ENCODE measurements at places on chromosomes 16 and 17. TPM values are rescaled to one million over a fixed set of nuclear protein-coding genes. Genes with fewer than 3 reads are reported as not detected.

DYNLL2 gene
- total RNA-seq = 28.8 TPM

- peak overlapping the region; percentile 73 for H3K4me3 ChIP-seq
- H3K36me3 ChIP-seq = no peaks in the 10 kb centered on the region
Measured at GRCh38 chr16:67150047-67150832, 558 bp downstream of the B3GNT9 start.

OR4D1 gene
- total RNA-seq = not detected

DNA sequence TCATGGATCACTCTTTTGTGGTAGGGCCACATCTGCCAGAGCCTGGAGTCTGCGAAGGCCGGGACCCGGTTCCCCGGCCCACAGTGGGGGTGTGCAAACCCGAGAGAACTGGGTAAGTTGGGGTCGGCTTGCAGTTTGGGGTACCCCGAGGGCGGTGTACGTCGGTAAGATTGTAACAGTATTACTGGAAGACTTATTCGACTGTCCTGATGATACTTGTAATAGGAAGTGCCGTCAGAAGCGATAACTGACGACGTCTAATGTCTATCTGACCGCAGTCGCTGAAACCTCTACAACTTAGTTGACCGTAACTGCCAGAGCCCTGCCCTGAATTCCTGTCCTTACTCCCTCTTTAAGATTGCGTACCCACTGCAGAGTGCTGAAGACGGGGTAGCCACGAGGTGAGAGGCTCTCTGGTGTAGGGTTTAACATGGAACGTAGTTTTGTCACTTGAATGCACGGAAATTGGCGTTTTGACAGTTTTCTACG lies 24.0 kb downstream of the TRPV2 start:
- no peaks in the 10 kb centered on the region for H3K27me3 ChIP-seq
- no peaks in the 10 kb centered on the region for H3K36me3 ChIP-seq
- no peak for DNase-seq
- H3K4me3 ChIP-seq = peak overlapping the region; percentile 94
- peak overlapping the region; percentile 88 for H3K27ac ChIP-seq
- H3K4me1 ChIP-seq = peaks cover 16% of the 10 kb centered on the region

- peaks cover 16% of the 10 kb centered on the region for H3K27me3 ChIP-seq
- no peak overlapping the region for H3K4me3 ChIP-seq
- no peaks in the 10 kb centered on the region for H3K36me3 ChIP-seq
- H3K4me1 ChIP-seq = peaks cover under 1% of the 10 kb centered on the region
- no peak overlapping the region for H3K27ac ChIP-seq
Measured at GRCh38 chr17:339193-340061, 13.2 kb downstream of the RPH3AL start.

DNA sequence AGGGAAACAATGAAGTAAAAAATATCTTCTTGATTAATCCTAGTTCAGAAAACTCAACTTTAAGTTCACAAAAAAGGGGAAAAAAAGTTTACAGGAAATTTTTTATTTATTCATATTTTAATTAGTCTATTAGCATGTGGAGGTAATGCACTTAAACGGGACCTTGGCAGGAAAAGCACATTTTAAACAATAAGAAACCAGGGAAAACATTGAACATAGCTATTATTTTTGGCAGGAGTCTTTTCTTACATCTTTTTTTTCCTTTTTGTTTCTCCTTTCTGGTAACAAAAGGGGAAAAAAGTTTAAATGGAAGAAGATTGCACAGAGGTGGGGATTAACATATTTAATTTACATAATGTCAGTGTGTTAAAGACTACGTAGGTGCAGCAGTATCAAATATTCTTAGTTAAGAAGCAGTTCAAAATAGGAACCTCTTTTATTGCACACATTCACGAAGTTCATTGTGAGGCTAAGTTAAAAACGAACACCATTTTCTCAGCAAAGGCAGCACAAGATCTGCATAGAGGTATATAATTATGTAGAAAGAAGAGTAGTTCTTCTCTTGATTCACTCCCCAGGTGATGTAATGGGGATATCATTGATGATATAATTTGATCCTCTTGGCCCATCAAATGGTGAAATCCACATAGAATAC lies 940.5 kb downstream of the CDH11 start:
- no peak overlapping the region for H3K4me3 ChIP-seq
- no peaks in the 10 kb centered on the region for H3K27me3 ChIP-seq
- no peaks in the 10 kb centered on the region for H3K36me3 ChIP-seq
- H3K4me1 ChIP-seq = no peaks in the 10 kb centered on the region
- no peak overlapping the region for H3K27ac ChIP-seq
- no peak for DNase-seq

DNA sequence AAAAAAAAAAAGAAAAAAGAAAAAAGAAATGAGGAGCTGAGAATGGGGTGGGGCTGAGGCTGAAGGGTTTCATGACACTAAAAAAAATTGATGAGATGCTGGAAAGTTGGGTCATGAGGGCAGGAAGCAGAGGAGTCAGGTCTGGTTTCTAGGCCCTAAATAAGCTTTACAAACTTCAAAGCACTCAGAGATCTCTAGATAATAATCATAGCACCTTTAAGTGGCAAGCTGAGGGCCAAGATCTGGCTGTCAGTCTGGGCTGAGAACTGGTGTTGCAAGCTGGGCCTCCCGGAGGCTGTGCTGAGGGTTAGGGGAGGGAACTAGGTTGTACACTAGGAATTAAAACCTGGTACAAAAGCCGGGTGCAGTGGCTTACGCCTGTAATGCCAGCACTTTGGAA lies 6.4 kb downstream of the ZNF764 start:
- H3K4me1 ChIP-seq = peaks cover 19% of the 10 kb centered on the region
- no peaks in the 10 kb centered on the region for H3K27me3 ChIP-seq
- peak overlapping the region; percentile 99 for H3K27ac ChIP-seq

KRT16 gene
- not detected for total RNA-seq

GRCh38 chr17:4796552-4796920 lies 572 bp downstream of the PSMB6 start:
- H3K4me3 ChIP-seq = peak overlapping the region; percentile 96
- peak overlapping the region; percentile 86 for H3K27ac ChIP-seq
- DNase-seq = no peak
- no peaks in the 10 kb centered on the region for H3K36me3 ChIP-seq
- H3K4me1 ChIP-seq = peaks cover 11% of the 10 kb centered on the region
- H3K27me3 ChIP-seq = no peaks in the 10 kb centered on the region

PRR14 gene
- total RNA-seq = 8.8 TPM

DNA sequence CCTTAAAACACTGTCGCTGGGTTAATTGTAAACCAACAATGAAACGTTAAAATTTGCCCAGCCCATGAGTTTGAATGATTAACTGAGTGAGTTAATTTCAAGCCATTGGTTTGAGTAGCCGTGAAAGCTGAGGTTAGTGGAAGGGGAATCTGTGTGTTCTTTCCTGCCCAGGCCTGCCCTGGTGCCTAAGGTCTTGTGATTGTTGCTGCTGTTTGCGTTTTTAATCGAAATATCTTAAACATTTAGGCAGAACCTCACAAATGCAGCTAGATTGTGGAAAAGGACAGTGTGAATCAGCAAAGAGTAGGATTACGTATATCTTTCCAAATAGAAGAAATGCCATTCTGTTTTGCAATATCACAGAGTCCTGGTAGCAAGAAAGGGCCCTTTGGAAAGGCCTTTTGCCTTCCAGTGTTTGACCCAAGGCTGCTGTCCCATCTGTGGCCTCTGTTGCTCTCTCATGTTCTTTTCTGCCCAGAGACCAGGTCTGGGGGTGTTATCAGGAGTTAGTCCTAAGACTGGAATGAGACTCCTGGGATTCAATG lies 113.8 kb downstream of the MSI2 start:
- no peak for DNase-seq
- no peaks in the 10 kb centered on the region for H3K27me3 ChIP-seq
- H3K4me1 ChIP-seq = peaks cover 57% of the 10 kb centered on the region
- H3K27ac ChIP-seq = peak overlapping the region; percentile 89
- no peak overlapping the region for H3K4me3 ChIP-seq

- no peaks in the 10 kb centered on the region for H3K36me3 ChIP-seq
- H3K27ac ChIP-seq = no peak overlapping the region
- no peak overlapping the region for H3K4me3 ChIP-seq
- H3K4me1 ChIP-seq = no peaks in the 10 kb centered on the region
- no peak for DNase-seq
- H3K27me3 ChIP-seq = no peaks in the 10 kb centered on the region
Measured at GRCh38 chr17:41367426-41368075, 2.1 kb downstream of the KRT33B start.

DNA sequence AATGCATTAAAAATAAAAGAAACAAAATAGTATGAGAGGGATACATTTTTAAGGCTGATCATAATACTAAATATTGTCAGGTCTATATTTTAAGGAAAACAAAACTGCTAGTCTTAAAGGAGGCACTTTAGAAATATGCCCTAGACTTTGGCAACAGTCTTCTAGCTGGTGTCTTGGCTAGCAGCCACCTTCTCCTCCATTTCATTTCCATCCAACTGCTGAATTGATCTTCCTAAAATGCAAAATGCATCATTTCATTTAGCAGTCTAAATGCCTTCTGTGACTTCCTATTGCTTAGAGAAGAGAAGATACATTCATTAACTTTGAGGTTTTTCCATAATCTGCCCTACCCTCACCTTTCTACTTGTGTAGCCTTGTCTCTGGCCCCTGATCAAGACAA lies 1404.1 kb downstream of the CDH11 start:
- H3K27ac ChIP-seq = no peak overlapping the region
- no peaks in the 10 kb centered on the region for H3K4me1 ChIP-seq
- no peaks in the 10 kb centered on the region for H3K36me3 ChIP-seq
- H3K4me3 ChIP-seq = no peak overlapping the region

DNA sequence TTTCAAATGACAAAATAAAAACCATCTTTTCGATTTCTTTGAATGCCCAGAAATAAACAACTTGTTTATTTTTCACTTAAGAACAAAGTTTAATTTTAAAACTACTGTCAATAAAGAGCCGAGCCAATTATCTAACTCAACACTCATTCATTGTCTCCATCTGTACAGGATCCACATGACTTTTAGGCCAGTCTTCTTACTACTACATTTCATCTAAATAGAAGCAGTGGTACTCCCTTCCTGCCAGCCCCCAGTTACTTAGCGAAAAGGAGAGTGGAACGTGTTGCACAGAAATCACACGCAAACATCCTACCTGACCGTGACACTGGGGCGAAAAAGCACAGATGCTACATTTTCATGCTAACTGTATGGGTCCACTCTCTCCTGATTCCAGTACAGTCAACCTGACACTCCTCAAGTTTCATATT lies 1.2 kb downstream of the GNA13 start:
- no peaks in the 10 kb centered on the region for H3K27me3 ChIP-seq
- H3K4me1 ChIP-seq = peaks cover 41% of the 10 kb centered on the region
- peaks cover 32% of the 10 kb centered on the region for H3K36me3 ChIP-seq
- peak overlapping the region; percentile 100 for H3K27ac ChIP-seq
- DNase-seq = no peak

KRTAP2-1 gene
- not detected for total RNA-seq

- no peaks in the 10 kb centered on the region for H3K4me1 ChIP-seq
- H3K27ac ChIP-seq = no peak overlapping the region
- H3K36me3 ChIP-seq = no peaks in the 10 kb centered on the region
- no peak for DNase-seq
- H3K4me3 ChIP-seq = no peak overlapping the region
Measured at GRCh38 chr16:74842413-74842812, 67.8 kb upstream of the FA2H start.

TACO1 gene
- 30.1 TPM for total RNA-seq

All from gastrocnemius medialis (tissue), 4 donors.